ENCODE measurements at places on chromosomes 3 and 15.

DNA sequence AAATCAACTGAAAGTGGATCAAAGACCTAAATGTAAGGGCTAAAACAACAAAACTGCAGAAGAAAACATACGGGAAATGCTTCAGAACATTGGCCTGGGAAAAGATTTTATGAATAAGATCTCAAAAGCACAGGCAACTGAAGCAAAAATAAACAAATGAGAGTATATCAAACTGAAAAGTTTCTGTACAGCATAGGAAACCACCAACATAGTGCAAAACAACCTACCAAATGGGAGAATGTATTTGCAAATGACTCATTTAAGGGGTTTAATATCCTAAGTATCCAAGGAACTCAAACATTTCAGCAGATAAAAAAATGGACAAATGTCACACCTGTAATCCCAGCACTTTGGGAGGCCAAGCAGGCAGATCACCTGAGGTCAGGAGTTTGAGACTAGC lies 489.1 kb downstream of the ROBO1 start:
- DNase-seq: no peak

DNA sequence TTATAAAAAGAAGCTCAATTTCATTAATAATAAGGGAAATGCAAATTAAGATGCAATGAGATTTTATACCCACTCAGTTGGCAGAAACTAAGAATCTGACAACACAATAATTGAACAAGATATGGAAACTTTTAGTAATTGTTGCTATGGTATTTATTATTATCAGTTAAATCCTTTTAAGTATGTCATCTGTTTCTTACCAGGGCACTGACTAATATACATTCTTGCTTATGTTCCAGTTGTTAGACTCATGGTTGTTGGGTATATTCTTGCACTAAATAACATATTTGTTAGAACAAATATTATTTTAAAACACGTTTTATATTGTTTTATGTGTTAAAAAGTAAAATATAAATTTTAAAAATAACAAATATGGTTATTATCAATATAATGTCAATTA lies 690.3 kb downstream of the MECOM start:
- no peak for DNase-seq

GRCh38 chr3:127216415-127217261 lies 23.7 kb downstream of the PRR23E start:
- no peak for DNase-seq

DNA sequence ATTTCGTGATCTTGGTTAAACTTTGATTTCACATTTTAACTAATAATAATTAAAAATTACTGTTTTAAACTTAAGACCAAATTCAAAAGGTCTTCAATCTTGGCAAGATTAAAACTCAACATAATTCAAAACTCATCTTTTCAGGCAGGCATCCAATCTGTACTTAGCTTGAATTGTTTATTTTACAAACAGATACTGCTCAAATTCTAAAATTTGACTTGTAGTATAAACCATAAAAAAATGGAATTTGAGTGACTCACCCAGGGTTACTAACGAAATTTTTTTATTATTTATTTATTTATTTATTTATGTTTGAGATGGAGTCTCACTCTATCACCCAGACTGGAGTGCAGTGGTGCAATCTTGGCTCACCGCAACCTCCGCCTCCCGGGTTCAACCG lies 64.4 kb downstream of the GAP43 start:
- DNase-seq: no peak

DNA sequence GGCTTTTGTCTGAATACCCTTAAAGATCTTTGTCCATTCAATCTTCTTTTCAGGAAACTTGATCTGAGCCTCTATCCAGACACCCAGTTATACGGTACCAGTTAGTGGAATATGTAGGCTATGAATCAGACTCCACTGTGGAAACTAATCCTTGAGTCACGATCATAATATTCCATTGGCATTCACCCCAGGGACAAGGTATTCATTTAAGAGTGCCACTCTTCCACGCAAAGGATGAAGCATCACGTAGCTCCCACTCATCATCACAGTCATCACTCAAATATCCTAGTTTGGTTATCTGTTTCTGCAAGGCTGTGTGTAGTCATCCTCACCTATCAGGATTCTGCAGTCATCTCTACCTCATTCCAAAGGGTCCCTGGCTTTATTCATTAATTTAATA lies 85.6 kb downstream of the NEDD4 start:
- peak; percentile 37 for DNase-seq

DNA sequence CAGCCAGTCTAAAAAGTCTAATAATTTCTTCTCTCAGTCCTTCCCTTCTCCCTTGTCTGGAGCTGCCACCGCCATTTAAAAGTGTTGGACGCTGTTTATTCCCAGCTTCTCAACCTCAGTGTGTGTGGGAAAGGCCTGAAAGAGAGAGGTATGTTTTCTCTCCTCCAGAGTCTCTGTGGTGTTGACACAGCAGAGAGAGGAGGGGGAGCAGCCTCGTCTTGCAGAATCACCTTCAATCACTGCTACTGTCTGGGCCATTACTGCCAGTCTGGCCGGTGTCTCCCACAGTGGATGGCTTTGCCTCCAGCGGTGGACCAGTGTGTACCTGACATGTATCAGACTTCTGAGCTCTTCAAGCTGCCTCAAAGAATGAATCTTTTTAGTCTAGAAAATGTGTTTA lies 101.4 kb upstream of the TRIM42 start:
- DNase-seq: no peak

DNA sequence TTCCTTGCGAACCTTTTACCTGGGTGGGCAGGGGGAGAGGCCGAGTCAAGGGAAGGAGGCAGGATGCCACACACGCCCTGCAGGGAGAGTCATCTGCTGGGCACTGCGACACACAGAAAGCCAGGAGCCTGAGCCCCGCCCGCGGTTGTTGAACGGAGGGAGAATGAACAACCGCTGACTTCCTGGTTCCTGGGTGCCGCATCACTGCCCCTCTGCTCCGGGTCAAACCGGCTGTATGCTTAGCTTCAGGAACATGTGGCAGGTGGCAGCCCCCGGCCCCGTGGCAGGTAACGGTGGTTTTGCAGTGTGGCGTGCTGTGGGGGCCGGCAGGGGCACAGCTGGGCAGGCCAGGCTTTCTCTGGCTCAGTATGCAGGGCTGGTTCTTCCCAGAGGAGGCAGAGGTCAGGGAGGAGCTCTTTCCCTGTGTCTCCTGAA lies 33.4 kb downstream of the APBA2 start:
- no peak for DNase-seq

DNA sequence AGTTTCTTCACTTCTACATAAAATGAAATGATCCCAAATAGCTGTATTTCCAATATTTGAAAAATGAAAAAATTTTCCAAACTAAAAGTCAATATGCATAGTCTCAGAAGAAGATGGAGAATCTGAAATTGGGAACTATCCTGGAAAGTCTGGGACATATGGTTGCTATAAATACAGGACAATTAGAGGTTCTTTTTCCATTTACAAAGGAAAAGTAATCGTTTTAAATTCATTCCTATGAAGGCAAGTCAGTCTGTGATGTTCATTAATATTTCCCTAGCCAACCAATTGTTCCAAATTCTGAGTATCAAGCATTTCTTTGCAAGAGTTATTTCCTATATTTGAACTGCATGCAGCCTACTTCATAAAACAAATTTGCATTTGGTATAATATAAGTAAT lies 102.2 kb downstream of the NEDD4 start:
- no peak for DNase-seq

GRCh38 chr3:13215940-13216546 lies 142.8 kb upstream of the IQSEC1 start:
- peak; percentile 39 for DNase-seq

GRCh38 chr3:42375121-42375800 lies 35.1 kb downstream of the LYZL4 start:
- DNase-seq: no peak

GRCh38 chr3:46104706-46105105 lies 77.4 kb upstream of the XCR1 start:
- no peak for DNase-seq

DNA sequence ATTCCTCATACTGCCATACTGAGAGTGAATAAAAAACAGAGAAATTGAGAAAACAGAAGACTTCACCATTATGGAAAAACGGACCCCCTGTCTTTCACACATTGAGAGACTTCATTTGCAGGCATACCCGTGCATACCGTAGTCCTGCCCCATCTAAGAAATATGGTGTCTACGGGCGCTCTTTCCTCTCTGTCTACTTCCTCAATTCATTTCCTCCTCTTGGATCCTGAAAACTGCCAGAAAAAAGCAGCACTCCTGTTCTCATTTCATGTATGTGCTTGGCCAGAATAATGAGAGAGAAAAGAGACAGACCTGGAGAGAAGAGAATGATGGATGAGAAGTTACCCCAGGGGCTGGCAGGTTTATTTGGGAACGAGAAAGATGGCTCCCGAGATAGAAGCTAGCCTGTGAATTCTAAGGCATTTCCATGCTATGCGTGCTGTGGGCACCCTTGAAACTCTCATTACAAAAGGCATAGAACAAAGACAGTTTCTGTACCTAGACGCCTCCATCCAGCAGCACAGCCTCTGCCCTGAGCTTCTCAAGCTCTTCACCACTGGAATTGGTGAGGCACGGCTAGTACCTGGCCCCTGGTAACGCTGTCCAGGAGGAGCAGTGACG lies 62.5 kb upstream of the EPHB3 start:
- DNase-seq: no peak

GRCh38 chr3:87209111-87209510 lies 18.0 kb upstream of the CHMP2B start:
- DNase-seq: no peak

- DNase-seq: no peak
Measured at GRCh38 chr3:108271626-108272025, 24.7 kb upstream of the HHLA2 start.

DNA sequence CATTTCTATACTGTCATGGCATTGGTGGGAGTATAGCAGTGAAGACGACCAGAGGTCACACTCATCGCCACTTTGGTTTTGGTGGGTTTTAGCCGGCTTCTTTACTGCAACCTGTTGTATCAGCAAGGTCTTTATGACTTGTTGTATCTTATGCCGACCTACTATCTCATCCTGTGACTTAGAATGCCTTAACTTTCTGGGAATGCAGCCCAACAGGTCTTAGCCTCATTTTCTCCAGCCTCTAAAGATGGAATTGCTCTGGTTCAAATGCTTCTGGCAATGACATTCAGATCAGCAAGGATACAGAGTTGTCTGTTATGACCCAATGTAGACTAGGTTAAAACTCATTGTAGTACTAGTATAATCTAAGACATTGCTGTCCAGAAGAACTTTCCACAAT lies 54.9 kb upstream of the LRTM1 start:
- DNase-seq: no peak

GRCh38 chr3:106534206-106534605 lies 665.4 kb upstream of the CBLB start:
- DNase-seq: peak; percentile 42

DNA sequence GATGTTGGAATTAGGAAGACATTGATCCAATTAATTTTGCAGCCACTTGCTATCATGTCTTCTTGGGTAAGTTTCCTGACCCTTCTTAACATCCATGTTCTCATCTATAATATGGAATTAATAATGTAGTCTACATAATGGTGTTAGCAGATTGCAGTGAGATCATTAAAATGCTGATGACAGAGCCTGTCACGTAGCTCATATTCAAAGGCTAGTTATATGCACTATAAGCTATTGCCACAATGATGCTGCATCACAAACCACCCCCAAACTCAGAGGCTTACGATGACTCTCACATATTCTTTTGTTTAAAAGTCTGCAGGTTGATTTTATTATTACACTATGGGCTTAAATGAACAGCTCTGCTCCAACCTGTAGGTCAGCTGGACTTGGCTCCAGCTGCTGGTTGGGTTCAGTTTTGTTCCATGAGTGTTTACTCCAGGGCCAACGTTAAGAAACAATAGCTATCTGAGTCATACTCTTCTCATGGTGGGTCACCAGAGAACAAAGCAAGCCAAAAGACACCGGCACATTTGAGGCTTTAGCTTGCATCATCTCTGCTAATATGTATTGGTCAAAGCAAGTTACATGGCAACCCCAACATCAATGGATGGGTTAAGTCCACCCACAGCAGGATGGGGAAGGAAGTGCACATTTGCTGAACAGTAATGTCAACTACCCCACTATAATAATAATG lies 250.0 kb upstream of the SLCO3A1 start:
- DNase-seq: peak; percentile 95

DNA sequence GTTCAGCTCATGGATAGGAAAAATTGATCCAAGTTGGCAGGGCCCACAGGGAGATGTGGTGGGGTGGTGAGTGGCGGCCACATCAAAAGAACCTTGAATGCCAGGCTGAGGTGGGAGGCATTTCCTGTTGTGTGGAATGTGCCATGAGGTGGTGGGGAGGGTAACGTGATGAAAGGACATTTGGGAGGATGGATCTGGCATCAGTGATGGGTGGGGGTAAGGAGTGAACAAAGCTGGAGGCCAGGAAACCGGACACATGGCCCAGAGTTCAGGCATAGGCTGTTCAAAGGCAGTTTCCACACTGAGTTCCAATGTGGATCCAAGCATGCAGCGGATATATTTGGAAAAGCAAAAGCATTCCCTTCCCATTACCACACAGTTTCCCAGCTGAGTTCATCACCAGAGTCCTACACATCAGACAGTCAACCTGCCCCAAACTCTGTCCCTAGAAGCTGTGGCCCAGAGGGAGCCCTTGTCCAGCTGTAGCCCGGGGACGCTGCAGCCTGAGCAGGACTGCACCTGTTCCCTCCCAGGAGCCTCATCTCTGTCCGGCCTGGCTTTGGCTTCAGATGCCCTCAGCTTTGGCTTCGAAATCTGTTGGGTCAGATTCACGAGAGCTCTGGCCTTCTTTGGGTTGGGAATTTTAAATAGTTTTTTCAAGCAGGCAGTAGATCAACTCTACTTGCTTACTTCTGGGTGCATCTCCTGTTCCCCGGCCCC lies 37.8 kb upstream of the GOLGA6B start:
- peak; percentile 93 for DNase-seq

DNA sequence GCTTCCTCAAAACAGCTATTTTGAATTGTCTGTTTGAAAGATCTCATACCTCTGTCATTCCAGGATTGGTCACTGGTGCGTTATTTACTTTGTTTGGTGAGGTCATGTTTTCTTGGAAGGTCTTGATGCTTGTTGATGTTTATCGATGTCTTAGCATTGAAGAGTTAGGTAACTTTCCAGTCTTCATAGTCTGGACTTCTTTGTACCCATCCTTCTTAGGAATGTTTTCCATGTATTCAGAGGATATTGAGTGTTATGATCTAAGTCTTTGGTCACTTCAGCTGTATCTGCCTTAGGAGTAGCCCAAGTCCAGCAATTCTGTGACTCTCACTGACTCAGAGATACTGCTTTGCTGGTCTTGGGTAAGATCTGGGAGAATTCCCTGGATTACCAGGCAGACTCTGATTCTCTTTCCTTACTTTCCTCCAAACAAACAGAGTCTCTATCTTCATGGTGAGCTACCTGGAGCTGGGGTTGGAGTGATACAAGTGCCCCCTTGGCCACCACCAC lies 398.6 kb downstream of the ZIC4 start:
- DNase-seq: no peak

GRCh38 chr3:141940194-141940776 lies 63.8 kb downstream of the ATP1B3 start:
- peak; percentile 38 for DNase-seq

- DNase-seq: peak; percentile 54
Measured at GRCh38 chr3:58271901-58272501, 34.0 kb upstream of the RPP14 start.
